CD4-positive, alpha-beta T cell treated with Interleukin-6 for 4 hours (primary cell): ENCODE measurements at places on chromosomes 7 and 10.

GRCh38 chr7:135361788-135362187, 128.2 kb downstream of the STRA8 start:
- no peak for DNase-seq

DNA sequence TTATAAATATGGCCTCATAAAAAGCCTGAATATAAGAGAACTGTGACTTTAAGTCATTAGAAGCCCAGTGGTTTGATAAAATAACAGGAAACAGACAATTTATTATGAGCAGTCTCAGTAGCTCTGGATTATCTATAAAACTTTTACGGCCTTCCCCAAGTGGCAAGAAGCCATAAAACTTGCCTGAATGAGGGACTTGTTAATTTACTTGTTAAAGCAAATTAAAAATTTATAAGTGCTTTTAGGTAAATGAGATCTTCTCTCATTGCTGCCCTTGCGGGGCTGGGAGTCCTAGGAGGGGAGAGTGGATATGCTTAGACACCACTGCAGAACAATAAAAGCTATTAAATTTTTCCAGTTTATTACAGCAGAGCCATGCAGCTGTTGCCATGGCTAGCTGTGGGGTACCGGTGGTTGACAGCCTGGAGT, 499.9 kb downstream of the AUTS2 start:
- DNase-seq = no peak

- no peak for DNase-seq
These were observed 896 bp upstream of the GNG11 start for GRCh38 chr7:93920496-93921182.

DNA sequence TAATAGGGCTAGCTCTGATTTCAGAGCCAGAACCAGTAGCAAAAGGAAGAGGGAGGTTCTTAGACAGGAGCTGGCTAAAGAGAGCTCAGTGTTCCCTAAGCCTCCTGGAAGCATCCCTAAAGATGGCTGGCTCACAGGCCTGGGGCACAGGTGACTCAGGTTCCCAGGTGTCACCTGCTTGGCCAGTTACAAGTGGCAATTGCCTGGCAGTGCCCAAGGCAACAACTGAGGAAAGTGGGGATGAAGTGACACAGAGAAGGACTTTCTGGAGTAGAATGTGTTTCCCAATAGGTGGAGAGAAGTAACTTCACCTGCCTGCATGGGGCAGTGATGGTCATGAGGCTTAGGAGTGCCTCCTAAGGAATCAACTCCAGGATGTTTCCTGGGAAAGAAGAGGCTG, 66.5 kb upstream of the EEPD1 start:
- DNase-seq = no peak

DNA sequence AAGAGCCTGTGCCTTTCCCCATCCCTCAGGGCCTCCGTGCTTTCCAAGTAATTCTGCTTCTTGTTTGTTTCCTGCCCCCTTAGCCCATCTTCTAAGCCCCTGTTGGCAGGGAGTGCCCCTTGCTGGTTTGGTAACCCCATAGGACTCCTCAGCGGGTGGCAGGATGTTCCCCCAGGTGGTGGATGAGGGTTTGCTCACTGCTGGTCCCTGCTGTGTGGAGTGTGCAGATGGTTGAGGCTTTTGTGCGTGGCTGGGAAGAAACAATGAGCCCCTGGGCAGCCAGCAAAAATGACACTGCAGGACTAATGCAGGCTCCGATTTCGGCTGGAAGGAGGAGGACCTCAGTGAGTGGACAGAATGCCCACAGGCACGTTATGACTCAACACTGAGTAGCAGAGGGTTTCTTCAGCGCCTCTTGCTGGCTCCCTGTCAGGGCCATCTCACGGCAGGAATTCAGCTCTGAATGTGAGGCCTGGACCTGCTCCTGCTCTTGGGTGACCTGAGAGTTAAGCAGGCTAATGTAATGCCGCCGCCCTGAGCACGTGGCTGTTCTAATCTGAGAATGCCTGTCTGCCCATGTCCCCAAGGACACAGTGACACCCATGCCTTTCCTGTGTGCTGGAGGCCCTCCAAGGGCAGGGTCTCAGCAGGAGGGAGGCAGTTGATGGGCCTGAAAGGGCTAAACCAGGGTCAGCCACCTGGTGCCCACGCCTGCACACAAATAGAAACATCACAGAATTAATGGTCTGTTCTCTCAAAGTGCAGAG, 16.6 kb downstream of the BAG3 start:
- no peak for DNase-seq

- no peak for DNase-seq
These were observed 54.7 kb downstream of the MINPP1 start for GRCh38 chr10:87559392-87559791.

DNA sequence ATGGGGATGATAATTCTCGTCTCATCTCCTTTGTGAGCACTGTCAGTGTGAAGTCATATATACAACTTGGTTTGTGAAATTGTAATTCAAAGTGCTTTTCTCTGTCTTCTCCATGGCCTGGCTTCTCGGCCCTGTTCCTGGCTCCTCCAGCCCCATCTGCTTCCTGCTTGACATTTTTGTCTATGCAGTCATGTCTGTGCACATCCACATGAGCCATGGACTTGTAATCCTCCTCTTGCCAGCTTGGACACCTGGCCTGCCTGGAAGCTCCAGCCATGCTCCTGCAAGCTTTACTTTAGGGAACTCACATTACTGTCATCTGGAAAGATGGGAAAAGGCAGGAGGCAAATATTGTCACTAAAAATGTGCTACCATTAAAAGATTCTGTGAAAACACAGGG, 576.0 kb upstream of the DPP6 start:
- no peak for DNase-seq
